ENCODE measurements at places on chromosomes 5 and 9.

DNA sequence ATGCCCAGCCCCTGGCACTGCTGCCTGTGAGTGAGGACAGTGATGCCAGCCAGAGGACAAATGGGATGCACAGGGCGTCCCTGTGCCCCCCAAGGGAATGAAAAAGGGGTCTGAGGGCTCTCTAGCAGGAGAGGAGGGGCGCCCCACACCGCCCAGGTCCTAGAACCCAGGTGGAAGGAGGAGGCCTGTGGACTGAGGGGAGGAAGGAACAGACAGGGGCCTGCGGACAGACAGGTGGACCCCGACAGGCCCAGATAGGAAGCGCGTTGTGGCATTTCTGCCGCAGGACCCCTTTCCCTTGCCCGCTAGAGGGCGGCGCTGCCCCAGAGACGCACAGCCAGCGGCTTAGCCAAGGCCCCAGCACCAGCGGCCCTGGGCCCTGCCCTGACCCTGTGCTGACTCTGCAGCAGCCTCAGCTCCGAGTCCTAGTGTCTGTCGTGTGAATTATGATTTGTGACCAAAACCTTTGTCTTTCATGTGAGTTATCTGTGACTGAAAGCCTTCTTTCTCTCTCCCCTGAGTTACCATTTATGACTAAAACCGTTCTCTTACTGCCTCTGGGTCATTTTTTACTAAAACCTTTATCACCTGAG, 30.7 kb downstream of the TRIP13 start:
- DNase-seq: peak; percentile 58

DNA sequence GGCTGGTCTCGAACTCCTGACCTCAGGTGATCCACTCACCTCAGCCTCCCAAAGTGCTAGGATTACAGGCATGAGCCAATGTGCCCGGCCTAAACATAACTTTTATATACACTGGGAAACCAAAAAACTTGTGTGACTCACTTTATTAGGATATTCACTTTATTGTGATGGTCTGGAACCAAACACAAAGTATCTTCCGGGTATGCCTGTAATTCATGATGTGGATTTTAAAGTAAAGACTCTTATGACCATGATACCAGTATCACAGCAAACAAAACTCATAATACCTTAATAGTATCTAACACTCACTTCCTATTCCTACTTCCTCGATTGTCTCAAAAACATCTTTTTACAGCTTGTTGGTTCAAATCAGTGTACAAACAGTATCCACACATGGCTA, 12.7 kb upstream of the GFPT2 start:
- DNase-seq: no peak

DNA sequence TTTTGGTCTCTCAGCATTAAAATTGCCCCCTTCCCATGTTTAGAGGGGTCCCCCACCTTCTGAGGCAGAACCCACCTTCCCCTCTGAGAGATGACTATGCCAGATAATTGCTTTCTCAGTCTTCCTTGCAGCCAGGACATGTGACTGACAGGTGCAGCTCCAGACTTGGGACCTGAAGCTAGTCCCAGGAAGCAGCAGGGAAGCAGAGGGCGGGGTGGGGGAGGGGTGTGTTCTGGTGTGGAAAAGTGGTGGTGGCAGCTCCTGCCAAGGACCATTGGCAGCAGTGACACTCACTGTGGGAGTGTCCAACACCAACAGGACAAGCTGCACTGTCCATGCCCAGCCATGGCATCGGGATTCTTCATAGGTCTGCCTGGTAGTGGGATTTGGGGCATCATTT, 2.3 kb downstream of the EIF4E1B start:
- DNase-seq: no peak

DNA sequence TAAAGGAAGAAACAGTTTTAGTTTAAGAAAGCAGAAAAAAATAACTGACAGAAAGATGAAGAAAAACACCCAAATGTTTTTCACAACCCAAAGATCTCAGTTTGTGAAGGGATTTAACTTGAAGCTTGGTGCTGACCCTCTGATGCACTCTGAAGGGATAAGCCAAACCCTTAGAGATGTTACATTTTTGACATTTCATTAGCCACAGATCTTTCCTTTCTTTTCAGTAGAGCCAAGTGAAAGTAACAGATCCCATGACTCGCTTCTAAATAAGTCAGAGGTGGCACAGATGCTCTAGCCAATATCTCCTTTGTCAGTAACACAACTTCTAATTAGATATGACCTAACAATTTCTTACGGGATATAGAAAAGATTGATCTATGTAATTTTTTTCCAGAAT, 394.5 kb upstream of the EDIL3 start:
- DNase-seq: no peak

DNA sequence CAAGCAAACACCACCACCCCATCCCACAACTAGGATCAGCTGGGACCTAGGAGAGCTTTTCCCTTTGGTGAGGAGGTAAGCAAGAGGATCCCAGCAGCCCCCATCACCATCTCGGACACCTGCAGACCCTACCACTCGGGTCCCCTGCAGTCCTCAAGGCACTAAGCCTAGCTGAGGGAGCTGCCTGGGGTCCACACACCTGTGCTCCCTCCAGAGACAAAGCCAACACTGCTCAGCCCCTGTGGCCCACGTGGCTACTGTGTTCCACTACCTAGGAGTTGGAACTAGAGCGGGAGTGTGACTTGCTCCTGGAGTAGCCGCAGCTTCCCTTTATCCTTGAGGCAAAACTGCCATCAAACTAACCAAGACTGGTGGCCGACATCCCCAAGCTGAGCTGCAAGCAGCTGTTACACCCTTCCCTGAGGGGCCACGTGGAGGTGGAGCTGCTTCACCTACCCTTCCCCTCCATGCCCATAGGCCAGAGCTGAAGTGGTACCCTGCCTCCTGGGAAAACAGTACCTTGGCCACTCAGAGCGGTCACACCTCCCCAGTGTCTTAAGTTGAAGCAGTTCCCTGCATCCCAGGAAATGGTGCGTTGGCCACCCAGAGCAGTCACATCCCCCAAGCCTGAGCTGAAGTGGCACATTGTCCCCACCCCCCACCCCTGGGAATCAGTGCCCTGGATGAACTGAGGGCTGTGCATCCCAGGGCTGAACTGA, 205.5 kb downstream of the CACNA1B start:
- DNase-seq: no peak

DNA sequence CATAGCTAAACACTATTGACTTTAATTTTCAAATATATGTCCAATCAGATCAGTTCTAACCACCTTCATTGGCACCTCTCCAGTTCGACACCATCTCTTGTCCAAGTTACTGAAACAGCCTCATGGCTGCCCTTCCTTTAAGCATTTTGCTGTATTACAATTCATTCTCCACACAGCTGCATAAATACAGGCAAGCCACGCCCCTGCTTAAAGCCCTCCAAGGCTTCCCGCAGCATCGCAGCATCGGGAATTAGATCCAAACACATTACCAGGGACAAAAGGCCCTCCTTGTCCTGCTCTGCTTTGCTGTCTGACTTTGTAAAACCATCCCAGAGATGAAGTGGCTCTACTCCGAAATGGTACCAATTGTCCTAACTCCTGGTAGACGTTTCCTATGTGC, 75.1 kb upstream of the RAI14 start:
- DNase-seq: no peak

DNA sequence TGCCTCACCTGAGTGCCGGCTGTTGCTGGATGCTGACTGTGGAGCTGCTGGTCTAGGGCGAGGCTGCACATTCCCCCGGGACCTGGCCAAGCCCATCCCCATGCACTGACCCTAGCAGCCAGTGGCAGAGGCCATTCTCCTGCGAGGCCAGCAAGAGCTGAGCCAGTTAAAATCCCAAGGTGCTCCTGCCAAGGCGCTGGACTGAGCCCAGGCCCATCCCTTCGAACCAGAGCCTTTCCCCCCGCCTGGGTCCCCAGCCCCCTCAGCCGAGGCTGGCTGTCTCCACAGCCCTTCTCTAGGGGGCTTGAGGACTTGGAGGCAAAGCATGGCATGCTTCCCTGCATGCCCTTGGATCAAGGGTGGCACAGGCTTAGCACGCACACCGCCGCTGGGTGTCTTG, 1.6 kb downstream of the ADAMTSL2 start:
- no peak for DNase-seq
